ENCODE measurements at places on chromosomes 11 and 22.

GRCh38 chr11:126647735-126648134 lies 292.2 kb downstream of the ST3GAL4 start:
- DNase-seq, result no peak

DNA sequence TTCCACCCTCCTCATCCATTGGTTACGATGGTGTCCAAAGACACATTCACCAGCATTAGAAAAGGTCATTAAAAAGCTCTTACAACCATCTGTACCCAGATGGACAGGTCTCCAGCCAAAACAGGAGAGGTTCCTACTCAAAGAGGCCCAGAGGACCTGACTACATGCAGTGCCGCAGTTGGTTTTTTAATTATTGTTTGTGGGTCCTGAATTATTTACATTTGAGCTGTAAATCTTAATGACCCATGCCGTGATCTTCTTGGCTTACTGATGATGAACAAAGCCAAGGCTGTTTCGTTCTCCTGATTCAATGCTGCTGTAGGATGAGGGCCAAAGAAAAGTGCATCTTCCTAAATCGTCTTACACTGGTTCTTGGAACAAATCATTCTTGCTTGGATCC lies 83.7 kb downstream of the CADM1 start:
- no peak for DNase-seq

GRCh38 chr11:95182397-95182796 lies 48.6 kb downstream of the SESN3 start:
- no peak for DNase-seq

- DNase-seq, result no peak
Measured at GRCh38 chr22:34587357-34588356, 478.3 kb upstream of the ISX start.

DNA sequence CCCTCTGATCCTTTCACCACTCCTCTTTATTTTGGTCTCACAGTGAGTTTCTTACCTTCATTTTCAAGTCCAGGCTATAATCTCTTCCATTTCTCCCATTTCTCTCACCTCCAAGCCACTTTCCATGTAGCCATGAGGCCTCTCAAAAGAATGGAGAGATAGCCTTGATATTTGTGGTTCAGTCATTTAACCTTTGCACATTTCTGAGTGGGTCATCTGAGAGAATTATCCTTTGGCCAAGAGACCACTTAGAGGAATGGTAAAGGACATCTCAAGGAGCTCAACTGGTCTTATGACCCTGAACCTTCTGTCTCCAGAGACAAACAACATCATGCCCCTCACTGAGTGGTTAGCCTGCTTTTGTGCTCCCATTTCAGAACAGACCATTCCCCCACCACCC lies 121.1 kb downstream of the KIRREL3 start:
- no peak for DNase-seq

- no peak for DNase-seq
Measured at GRCh38 chr11:92460213-92460612, 235.6 kb downstream of the FAT3 start.

- DNase-seq, result no peak
Measured at GRCh38 chr11:133072378-133072777, 459.9 kb downstream of the OPCML start.

GRCh38 chr11:97968071-97968470 lies 1052.7 kb upstream of the CNTN5 start:
- no peak for DNase-seq

- no peak for DNase-seq
Measured at GRCh38 chr22:37210041-37210803, 2.1 kb downstream of the SSTR3 start.

DNA sequence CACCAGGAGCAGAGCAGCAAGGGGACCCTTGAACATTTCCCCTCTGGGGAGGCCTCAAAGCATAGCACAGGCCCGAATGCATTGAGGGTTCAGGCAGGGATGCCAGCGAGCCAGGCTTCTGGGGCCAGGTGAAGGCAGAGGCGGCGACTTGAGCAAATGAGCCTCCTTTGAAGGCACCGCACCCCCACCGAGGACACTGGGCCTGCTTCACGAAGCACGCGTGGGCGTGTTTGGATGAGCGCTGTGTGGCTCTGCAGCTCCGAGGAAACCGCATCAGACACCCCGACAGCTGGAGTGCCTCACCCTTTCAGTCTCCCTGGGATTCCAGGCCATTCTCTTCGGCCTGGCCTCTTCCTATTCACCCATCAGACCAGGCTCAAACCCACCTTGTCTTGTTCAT lies 301.8 kb downstream of the NTM start:
- no peak for DNase-seq

- DNase-seq, result no peak
Measured at GRCh38 chr11:108197351-108197750, 25.1 kb downstream of the NPAT start.

DNA sequence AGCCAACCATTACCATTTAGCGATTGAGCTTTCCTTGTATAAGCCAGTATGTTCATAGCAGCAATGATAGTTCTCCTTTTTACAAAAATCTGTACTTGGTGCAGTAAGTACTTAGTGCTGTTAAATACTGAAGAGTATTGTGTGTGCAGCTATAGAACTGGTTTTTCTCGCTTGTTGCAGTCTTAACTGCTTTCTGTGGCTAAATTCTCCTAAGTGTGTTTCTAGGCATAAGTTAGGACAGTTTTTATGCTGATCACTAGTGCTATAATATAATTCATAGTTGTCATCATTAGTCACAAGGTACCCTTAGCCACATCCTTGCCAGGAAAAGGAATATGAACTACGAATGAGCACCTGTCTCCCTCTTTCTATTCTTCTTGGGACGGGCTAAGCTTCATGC lies 107.7 kb downstream of the GRAMD1B start:
- DNase-seq, result no peak

DNA sequence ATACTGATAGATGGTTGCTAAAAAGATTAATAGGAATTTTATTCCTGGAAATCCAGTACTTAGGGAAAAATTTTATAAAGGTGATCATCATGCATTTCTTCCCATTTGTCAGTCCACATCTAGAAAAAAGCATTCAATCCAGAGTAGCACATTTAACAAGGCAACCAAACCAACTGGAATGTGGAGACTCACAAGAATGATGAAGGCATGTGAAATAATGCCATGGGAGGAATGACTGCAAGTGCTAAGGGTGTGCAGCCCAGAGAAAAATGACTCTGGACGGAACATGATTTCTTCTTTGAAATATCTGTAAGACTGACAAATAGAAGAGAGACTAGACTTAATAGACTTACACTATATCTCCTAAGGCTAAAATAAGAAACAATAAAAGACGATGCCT lies 33.8 kb downstream of the BLID start:
- no peak for DNase-seq

DNA sequence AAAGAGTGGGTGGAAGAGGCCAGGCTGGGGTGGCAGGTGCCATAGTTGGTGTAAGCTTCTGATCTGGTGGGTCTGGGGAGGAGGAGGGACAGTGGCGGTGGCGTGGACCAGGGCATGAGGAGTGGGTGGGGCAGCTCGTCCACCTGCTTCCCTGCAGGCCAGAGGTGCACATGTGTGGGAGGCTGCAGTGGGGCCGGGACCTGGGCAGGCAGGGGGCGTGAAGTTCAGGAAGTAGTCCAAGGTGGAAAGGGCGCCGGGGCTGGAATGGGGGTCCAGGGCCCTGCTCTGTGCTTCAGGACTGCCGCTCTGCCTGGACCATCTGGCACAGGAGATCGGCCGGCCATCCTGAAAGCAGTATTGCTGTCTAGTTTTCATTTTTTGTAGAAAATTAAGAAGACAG lies 15.9 kb downstream of the RIBC2 start:
- DNase-seq, result no peak

DNA sequence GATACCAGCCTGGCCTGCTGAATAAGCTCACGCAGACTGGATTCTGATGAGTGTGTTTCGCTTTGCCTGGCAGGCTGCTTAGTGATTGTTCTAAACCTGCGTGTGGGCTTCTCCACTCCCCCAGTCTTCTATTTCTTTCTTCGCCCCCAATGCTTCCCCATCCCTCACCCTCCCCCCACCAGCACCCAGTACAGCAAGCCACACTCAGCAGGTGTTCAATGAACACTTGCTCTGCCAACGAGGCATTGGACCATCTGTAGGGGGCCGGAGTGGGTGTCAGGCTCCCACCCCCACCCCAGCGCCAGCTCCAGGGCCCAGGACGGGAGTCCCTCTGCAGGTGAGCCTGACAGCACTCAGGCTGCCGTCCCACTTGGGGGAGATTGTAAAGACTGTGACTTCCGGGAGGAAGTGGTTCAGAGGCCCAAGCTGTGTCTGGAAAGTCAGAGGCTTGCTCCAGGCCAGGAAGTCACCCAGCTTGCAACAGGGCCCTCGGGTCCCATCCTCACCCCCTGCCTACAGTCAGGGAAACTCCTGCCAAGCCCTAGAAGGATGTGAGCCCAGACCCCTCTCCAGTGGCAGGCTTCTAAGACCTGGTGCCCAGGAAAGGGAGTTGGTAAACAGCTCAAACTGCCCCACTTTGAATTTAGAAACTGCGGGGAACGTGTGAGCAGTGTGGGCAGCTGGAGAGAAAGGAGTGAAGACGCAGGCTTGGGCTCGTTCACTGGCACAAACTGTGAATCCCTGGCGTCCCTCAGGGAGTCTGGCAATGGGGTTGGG lies 66.3 kb upstream of the PRDM11 start:
- DNase-seq, result peak; percentile 68

DNA sequence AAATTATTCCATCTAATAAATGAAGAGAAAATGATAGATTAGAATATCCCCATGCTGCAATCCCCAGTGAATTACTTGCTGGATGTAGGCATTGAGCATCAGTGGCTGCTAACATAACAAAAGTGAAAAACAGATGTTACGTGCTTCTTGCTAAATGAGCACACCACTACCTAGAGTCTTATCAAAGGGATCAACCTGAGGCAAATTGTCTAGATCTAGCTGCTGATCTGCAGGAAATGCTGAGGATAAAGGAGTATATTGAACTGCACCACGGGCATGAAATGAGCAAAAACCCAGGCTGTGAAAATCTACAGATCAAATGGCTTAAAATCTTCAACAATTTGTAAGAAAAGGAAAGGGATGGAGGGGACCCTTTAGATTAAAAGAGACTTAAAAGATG lies 45.3 kb upstream of the SCUBE2 start:
- DNase-seq, result no peak

DNA sequence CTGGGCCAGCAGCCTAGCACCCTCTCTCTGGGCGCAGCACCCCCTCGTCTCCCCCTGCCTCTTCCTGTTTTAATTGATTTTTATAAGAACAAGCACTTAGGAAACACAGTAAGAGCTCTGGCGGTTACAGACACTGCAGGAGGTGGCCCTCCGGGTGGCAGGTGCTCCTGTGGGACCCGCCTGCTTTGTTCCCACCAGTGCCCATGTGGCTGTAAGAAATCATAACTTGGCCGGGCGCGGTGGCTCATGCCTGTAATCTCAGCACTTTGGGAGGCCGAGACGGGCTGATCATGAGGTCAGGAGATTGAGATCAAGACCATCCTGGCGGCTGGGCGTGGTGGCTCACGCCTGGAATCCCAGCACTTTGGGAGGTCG lies 18.4 kb downstream of the TSPAN4 start:
- DNase-seq, result no peak

DNA sequence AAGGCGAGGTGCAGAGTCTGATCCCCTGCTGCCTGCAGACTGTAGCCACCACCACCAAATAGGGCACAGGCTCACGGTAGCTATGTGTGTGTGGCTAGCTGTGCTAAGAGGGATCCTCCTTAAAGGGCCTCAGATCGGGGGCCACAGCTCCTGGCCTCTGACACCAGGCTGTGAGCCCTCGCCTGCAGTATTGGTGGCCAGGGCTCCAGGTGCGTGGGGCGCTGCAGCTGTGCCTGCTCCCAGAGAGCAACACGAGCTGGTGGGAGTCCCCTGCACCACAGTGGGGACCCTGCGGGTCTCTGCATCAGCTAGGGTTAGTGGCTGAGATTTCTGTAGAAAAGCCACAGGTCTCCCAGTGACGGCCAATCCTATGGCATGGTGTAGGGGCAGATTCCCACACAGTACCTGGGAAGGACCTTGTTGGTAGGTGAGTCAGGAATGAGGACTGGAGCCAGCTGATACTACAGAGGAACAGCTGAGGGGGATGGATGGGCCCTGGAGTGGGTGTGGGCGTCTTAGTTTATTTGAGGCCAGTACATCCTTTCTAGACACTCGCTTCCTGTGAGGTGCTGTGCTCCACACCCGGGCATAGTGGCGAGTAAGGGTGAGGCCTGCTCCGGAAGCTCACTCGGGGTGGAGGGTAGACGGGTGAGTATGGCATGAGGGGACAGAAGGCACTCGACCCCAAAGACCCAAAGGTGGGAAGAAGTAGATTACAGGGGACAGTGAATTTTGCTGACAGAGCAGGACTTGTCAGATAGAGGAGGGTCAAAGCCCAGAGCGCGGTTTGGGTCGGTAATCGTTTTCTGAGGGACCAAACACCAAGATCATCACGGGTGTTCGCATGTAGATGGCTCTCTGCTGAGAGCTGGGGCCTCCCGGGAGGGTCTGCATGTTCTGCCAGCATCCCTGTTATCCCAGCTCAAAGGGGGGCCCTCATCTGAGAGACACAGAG lies 212.5 kb downstream of the TBC1D22A start:
- no peak for DNase-seq

- DNase-seq, result no peak
Measured at GRCh38 chr11:124658501-124658900, 15.0 kb downstream of the SIAE start.

DNA sequence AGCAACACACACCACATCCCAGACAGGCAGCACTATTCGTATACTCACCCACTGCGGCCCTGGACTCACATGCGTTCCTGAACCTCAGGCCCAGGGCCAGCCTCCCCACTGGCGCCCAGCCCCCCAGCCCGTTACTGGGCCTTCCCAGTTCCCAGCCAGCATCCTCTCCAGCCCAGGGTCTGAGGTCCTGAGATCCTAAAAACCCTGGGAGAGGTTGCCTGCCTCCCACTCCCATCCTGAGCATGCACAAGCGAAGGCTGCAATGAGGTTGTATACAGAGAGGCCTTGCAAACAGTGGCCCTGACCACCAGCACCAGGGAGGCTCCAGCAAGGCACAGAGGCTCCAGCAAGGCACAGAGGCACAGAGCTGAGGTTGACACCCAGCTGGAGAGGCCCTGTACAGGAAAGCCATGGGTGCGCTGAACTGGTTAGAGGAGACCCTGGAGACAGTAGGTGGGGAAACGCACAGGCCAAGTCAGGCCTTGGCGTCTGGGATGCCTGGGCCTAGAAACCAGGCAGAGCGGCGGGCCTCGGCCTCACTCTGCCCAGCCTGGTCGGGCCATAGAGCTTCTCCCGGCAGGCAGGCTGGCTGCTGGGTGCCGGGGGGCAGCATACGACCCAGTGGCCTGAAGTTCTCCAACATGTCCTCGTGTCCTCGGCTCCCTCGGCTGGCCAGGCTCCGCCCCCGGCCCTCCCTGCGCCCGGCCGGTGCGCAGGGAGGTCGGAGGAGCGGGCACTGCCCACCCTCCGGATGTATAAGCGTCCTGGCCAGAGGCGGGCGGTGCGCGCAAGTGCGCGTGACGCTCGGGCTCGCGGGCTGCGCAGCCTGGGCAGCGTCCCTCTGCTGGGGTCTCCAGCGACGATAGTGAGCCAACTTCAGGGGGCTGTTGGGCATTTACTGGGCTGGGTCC lies 2.3 kb upstream of the TBX1 start:
- DNase-seq, result no peak

GRCh38 chr11:43758927-43759326 lies 78.4 kb downstream of the HSD17B12 start:
- DNase-seq, result no peak

GRCh38 chr11:83540728-83541127 lies 254.6 kb upstream of the CCDC90B start:
- no peak for DNase-seq

- no peak for DNase-seq
Measured at GRCh38 chr11:28342716-28343115, 234.5 kb downstream of the METTL15 start.

All from CD4-positive, alpha-beta T cell treated with Interleukin-1 beta for 1 hour (primary cell).